ENCODE measurements at places on chromosomes 6 and 20.

DNA sequence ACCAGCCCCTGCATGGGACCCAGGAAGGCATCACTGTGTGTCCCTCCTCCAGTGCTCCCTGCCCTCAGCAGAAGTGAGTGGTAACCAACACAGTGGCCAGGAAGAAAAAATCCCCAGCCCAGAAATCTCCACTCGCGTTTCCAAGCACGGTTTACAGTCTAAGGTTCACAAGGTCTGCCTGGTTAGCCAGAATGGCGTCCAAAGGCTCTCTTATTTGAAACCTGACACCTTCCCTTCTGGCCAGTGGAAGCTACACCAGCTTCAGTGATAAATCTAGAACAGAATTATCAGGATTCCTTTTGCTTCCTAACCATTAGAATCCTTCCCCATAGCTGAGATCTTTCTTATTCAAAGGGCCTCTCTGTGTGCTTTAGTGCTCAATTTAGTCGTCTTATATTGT is 9.2 kb downstream of the LY86 start:
- DNase-seq = no peak

GRCh38 chr20:57957411-57958049 is 247.7 kb upstream of the PMEPA1 start:
- no peak for DNase-seq

- no peak for DNase-seq
Observed at GRCh38 chr6:137754366-137754765, 112.7 kb upstream of the TNFAIP3 start.

DNA sequence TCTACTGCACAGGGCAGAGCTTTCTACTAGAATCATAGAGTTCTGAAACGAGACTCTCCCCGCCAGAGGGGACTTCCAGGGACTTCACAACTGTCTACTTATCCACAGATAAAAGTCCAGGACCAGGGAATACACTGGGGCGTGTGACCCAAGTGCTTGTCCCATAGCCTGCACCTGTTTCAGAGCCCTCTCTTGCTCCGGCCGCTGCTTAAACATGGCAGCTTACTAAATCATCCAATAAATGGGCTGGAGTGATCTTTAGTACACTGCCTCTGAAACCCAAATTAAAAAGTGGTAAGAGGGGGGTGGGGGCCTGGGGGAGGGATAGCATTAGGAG is 8.9 kb upstream of the RAB44 start:
- DNase-seq = no peak

GRCh38 chr6:169337886-169338445 is 84.3 kb upstream of the THBS2 start:
- DNase-seq = no peak

All from activated T-helper 9 cell treated with anti-CD3 and anti-CD28 coated beads, Interleukin-2, amount 50 U/mL, for 16 hours (primary cell).